Kidney (tissue), 22 donors: ENCODE measurements at places on chromosomes 3 and 15.
A peak's percentile ranks its signal among the peaks of the same experiment; 100 is the strongest.

DNA sequence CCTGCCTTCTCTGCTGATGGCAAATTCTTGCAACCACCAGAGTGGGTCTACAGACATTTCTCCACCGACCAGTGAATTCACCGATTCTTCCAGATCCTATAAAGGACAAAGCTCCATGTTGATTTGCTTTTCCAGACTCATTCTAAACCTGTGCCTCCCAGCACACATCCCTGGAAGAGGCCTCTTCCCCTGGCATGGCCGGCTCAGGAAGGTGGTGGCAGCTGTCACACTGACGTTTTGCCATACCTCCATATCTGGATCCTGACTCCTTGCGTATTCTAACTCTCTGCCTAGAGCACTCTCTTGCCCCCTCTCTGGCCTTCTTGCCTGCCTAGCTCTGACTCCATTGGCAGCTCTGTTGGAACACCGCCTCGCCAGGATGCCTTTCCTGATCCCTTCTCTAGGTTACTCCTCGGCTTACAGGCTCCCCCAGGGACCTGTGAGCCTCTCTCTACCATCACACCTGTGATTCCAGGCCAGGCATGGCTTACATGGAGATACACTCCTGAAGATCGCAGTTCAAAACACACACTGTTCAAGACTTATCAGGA lies 31.0 kb downstream of the SLCO2A1 start:
- DNase-seq: no peak

DNA sequence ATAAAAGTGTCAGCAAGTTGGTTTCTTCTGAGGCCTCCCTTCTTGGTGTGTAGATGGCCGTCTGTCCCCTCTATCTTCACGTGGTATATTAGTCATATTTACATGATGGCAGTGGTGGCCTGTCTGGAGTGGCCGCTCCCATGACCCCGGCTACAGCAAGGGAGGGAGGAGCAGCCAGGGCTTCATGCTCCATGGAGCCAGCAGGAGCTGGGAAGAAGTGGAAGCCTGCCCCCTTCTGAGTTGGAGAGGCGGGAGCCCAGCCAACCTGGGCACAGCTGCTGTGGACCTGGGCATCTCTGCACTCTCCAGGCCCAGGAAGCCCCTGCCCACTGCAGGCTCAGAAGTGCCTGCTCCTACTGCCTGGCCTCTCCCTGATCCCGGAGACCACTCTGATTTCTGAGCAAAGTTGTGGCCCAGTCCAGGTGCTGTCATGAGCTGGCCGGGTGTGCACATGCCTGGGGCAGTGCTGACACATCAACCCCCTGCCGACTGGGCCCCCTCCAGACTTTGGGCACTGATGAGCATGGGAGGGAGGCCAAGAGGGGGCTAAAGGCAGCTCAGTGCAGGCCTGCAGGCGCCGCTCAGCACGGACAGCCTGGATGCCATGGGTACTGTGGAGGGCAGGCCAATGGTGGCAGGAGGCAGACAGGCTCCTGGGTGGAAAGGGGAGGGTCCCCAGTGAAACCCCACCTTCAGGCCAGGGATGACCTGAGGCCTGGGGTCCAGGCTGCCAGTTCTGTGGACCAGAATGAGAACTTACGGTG lies 84.8 kb downstream of the SERPINI1 start:
- DNase-seq: no peak

DNA sequence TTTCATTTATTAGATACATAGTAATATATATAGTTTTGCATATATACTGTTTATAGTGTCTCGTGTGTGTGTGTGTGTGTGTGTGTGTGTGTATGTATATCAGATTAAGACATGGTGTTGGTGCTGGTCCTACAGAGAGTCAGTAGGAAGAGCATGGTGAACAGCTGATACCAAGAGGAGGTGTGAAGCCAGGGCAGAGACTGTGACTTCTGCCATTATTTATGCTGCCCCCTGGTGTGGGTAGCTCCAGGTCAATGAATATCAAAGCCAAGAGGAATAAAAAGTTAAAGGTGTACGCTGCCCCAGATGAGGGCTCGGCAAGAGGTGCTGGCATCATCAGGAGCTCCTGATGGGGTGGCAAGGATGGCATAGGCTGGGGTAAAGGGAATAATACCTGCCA lies 299.5 kb upstream of the RASGRP1 start:
- DNase-seq: no peak

GRCh38 chr15:84715441-84716035 lies 401 bp downstream of the SEC11A start:
- DNase-seq: peak; percentile 65

DNA sequence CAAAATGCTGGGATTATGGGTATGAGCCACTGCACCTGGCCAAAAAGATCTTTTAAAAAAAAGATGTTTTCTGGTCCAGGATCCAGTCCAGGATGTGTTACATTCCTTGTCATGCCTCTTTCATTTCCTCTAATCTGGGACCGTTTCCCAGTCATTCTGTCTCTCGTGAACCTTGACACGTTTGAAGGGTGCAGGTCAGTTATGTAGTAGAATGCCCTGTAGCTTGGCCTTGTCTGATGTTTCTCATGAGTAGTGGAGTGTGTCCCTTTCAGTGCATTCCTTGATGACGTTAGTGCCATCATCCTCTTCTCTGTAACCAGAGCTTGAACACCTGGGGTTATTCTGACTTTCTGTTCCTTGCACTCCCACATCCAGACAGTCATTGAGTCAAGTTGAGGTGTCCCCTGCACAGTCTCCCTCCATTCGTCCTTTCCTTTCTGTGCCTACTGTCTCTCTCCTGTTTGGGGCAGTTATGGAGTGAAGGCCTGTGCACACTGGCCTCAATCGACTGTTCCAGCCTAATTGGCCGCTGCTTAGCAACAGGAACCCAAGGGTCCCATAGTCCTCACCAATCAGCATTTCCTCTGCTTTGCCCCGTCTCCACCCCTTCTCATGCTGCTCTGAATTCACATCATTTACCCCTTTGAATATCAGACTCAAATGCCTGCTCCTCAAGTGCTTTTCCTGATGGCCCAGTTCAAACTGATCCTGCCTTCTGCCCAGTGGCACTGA lies 5.5 kb downstream of the FAM81A start:
- DNase-seq: peak; percentile 57

GRCh38 chr3:12522721-12523120 lies 22.6 kb downstream of the MKRN2OS start:
- DNase-seq: no peak

- no peak for DNase-seq
Observed at GRCh38 chr3:57026944-57027343, 33.5 kb upstream of the SPATA12 start.

GRCh38 chr15:57421551-57421950 lies 45.2 kb downstream of the CGNL1 start:
- peak; percentile 49 for DNase-seq

DNA sequence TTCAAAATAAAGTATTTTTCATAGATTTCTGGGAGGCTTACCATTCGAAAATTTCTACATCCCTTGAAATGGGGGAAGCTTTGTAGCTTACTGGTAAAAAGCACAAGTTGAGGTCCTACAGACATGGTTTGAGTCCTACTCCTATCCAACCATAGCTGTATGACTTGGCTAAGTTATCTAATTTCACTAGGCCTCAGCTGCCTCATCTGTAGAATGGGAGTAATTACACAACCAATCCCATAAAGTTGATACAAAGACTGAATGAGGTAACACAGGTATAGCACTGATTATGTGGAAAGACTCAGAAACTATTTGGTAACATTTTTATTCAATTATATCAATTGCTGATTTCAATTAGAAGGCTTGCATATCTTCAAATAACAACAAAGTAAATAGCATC lies 157.4 kb downstream of the PLD1 start:
- DNase-seq: no peak

DNA sequence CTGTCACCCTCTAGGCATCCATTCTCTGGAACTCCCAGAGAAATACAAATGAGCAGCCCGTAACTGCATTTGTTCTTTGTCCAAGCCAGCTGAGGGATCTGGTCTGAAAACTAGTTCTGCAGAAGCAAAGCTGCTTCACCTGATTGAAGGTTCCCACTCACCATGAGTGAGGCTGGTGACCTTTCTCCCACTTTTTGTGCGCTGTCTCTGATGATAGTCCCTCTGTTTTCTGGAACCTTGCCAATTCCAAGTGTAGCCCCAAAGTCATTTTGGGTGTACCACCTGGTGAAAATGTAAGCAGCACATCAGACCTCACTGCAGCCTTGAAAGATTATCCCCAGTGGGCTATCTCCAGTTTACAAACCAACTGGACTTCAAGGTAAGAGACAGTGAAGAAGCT lies 39.4 kb upstream of the BFSP2 start:
- DNase-seq: no peak

- no peak for DNase-seq
Observed at GRCh38 chr3:187774185-187774789, 29.0 kb upstream of the BCL6 start.

- DNase-seq: no peak
Observed at GRCh38 chr3:195114786-195115599, 156.0 kb downstream of the XXYLT1 start.

GRCh38 chr15:66186049-66186825 lies 67.3 kb downstream of the MEGF11 start:
- no peak for DNase-seq

DNA sequence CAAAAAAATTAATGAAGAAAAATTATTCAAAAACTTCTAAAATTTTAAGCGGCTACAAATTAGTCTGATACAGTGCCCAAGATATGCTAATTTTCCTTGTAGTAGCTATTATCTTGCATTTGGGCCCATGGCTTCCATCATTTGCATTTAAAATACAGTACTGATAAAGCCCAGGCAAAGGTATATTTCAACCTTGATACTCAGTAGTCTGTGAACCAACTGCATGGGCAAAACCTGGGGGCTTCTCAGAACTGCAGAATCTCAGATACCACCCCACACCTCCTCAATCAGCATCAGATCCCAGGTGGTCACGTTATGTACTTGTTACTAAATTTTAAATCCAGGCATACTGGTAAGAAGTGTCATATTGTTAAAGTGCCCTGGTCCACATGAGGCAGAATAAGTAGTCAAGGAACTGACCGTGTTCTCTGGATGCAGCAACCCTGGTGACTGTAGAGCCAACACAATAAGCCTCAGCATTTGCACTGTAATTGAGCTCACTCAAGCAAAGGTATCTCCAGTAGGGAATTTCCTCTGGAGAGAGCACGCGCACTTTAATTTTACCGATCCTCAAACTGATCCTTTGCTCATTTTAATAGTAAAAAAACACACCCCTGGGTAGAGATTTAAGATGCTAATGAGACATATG lies 31.9 kb downstream of the ZNF385D start:
- no peak for DNase-seq

DNA sequence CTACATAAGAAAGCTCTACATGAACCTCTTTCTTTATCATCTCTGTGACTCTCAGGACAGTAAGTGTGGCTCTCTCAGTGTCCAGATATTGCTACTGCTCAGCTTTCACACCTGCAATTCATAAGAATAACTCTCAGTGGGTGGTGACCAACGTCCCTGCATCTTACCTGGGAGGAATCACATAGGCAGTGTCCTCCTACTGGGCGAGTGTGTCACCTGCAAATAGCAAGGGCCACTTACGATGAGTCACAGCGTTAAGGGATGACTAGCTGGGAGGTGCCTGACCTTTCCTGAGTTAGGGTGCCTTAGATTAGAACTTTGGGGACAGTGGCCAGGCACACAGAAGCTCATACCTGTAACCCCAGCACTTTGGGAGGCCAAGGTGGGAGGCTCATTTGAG lies 90.8 kb upstream of the C3orf80 start:
- no peak for DNase-seq
